ENCODE measurements at places on chromosomes 2 and 18. TPM values are rescaled to one million over a fixed set of nuclear protein-coding genes. Genes with fewer than 3 reads are reported as not detected.

Gene NTSR2
- 0.97 TPM for polyA plus RNA-seq

Gene OSBPL6
- polyA plus RNA-seq = 36.4 TPM

Gene RGPD3
- 0.09 TPM for polyA plus RNA-seq

Gene REG1B
- not detected for polyA plus RNA-seq

Gene SERPINB7
- polyA plus RNA-seq = not detected

Gene FBXO36
- polyA plus RNA-seq = 0.21 TPM

Gene MPV17
- polyA plus RNA-seq = 14.5 TPM

- no peak for DNase-seq
Measured at GRCh38 chr2:149894760-149895159, 307.2 kb upstream of the MMADHC start.

GRCh38 chr2:172745636-172746035 lies 10.0 kb downstream of the RAPGEF4 start:
- DNase-seq = no peak

DNA sequence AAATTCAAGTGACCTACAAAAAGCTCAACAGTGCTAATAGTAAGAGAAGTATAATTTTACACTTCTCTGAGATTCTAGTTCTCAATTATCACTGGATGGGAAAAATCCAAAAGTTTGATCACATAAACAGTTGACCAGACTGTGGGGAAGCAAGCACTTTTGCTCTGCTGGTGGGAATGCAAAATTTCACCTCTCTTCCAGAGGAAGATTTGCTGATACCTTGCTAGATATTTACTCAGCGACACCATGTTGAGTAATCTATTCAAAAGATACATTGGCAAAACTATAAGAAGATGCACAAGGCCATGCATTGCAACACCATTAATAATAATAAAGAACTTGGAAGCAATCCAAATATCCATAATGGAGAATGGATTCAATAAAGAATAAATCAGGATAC lies 204.4 kb downstream of the MREG start:
- DNase-seq = no peak

DNA sequence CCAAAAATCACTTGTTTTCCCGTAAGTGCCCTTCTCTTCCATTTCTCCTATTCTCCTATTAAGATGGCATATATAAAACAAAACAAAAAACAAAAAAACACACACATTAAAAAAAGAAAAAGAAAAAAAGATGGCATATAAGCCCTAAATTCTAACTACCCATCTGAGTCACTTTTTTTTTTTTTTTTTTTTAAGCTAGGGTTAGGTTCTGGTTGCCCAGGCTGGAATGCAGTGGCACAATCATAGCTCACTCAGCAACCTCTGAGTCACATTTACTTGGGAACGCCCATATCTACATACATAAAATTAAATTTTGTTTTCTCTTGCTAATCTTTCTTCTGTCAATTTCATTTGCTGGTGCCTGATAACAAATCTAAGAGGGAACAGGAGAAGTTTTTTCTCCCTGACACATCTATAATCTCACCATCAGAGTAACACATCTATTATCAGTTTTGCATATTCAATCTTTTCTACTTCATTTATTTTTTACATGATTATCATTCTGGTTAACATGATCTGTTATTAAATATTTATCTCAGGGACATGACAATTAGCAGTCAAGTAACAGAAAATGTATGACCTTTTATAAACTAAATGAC lies 52.1 kb downstream of the EEF1B2 start:
- DNase-seq = no peak

DNA sequence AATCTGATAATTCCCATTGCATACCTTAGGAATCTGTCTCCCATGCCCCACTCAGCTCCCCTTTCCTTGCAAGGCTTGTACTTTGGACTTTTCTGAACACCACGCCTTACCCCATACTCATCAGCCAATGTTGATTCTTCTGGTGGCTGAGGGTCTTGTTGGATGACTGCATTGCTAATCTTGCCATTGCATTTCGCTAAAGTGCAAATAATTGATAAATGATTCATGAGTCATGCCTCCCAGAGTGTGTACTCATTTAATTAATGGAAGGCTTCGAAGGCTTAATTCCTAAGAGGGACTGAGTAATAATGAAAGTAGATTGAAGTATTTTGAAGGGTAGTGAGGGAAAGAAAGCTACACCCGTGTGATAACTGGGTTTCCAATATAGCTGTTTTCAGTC lies 28.0 kb upstream of the PPP1R1C start:
- DNase-seq = no peak

GRCh38 chr2:220949466-220949865 lies 622.6 kb downstream of the EPHA4 start:
- DNase-seq = no peak

DNA sequence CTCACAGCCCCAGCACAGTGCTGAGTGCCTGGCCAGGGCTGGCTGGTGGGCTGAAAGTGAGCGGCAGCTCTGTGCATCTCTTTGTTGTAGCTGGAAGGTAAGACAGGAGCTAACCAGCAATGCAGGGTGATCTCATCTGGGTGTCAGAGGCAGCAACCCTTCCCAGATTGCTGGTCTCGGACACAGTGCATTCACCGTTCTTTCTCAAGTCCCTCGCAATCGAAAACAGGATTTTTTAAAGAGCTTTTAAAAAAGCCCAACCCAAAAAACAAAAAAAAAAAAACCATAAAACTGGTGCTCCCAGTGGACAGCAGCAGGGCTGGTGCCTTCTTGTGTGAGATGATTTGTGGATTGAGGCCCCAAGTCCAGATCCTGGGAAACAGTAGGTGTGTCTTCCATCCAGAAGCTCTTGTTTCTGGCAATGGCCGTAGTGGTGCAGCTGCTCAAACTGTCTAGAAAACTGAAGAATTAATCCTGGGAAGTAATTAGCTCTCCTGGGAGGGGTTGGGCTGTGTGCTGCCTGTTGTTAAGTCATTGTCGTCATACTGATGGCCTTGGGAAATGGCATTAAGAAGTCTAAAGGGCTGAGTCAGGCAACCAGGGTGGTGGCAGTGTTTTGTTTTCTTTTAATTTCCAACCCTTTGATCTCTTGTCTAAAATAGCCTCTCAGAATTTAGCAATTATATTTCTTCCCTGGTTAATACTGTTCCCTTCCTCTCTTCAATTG lies 156.7 kb downstream of the KLHL29 start:
- DNase-seq = no peak

DNA sequence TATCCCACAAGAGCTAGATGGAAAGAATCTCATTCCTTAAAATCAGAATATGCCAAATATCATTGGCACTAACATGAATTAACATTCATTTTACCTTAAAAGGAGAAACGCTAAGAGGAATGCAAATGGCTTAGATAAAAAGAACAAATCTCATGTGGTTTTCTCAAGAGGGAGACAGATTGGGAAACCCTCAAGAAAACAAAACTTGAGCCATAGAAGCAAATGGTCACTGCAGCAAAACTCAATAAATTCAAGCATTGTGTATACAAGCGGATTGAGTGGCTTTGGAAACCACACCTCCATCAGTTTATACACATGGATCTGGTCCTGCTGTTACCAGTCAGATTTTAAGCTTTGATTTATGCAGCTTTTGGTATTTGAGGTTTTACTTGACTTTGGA lies 1331.8 kb upstream of the ZEB2 start:
- no peak for DNase-seq

- DNase-seq = no peak
Measured at GRCh38 chr2:126881591-126881990, 17.1 kb upstream of the TEX51 start.

- DNase-seq = no peak
Measured at GRCh38 chr2:52518678-52519077, 1248.9 kb upstream of the CHAC2 start.

DNA sequence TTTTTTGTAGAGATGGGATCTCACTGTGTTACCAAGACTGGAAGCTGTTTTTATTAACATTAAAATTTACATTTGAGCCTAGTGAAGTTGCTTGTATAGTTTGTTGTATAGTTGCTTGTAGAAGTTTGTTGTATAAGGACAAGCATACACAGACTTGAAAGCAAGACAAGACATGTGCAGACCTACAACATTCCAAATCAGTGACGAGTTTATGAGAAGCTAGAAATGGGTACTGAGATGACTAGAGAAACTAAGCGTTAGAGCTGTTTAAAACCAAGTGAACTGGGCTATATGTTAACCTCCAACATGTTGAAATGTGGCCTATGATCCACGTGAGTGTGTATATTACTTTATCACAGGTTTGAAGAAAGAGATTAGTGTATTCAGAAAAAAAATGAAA lies 39.1 kb downstream of the ABCB11 start:
- no peak for DNase-seq

DNA sequence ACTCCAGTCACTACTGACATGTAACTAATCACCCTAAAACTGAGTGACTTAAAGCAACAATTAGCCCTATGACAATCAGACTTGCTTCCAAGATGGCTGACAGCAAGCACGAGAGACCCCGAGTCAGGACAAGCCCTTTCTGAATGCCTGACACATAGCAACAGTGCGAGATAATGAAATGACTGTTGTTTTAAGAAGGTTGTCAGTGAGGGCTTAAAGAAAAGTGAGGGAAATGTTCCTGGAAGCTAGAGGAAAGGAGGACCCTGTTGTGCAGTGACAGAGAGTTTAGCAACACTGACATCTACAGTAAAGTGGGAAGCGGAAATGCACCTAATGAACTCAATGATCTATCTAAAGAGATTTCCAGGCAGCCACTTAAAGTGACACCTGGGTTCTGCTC lies 163.1 kb downstream of the STK39 start:
- DNase-seq = no peak

DNA sequence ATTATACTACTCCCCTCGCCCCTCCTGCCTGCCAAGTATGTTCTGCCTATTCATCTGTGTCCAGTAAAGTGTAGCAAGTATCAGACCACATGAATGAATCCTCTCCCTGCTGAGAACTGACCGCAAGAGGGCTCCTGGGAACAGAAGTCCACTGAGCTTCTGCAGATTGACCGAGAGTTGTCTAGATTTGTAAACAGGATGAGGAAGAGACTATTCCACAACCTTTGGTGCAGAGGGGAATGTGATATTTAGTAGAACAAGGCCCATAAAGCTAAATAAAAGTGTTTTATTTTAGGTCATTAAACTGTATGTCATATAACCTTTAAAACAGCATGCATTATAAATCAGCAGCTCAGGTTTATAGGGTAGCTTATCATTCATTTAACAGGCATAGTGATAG lies 377.0 kb downstream of the DCC start:
- DNase-seq = no peak

- no peak for DNase-seq
Measured at GRCh38 chr2:64773461-64774118, 119.9 kb upstream of the SERTAD2 start.

DNA sequence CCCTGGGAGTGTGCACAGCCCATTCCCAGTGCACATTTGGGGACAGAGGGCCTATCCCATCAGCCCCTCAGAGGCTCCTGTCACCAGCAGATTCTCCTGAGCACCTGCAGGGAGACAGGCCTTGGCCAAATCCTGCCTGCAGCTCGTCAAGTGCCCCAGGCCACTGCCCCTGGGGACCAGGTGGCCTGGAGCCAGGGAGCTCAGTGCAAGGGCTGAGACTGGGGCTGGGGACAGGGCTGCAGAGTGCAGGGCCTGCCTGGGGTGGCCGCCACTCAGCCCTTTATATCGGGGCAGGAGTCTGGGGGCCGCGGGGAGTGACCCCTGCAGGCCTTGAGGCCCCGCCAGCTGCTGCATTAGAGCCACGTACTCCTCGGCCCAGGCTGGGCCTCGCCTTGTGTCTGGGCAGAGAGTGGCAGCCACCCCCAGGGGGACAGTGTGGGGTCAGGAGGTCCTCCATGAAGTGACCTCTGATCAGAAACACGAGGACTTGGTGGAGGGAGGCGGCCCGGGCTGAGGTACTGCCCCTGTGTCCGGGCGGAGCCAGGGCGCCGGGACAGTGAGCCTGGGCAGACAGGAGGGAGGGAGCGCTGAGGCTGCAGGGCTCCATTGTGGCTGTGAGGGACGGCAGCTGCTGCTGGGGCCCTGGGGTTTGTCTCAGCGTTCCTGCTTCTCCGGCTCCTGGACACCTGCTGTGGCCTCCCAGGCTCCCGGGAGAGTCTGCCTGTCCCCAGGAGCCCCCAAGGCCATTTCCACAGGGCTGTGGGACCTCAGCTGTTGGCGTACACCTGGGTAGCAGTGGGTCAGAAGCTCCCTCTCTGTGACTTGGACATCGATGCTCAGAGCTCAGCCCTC lies 24.2 kb downstream of the GPC1 start:
- DNase-seq = peak; percentile 50

DNA sequence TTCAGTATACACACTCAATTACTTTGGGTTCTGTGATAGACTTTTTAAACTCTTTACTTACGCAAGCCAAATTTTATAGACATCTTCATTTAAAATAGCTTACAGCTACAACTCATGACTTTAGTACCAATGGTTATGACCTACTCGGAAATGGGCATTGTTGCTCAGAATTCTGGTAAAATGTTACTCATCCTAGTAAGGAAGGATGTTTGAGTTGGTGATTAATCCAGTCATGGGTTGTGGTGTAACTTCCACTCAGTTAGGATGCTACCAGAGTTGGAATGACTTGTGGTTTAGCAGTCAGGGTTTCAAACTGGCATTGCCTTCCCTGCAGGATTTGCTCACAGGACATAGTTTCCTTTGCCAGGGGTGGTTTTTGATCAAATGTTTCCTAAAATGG lies 7.4 kb upstream of the NPC1 start:
- DNase-seq = no peak

GRCh38 chr2:231421051-231421580 lies 25.6 kb downstream of the B3GNT7 start:
- DNase-seq = no peak

GRCh38 chr18:5309888-5310470 lies 14.5 kb upstream of the ZBTB14 start:
- no peak for DNase-seq
